Stimulated activated naive CD8-positive, alpha-beta T cell treated with anti-CD3 and anti-CD28 coated beads, Interleukin-15, Interleukin-2, amounts not matched to agents 100 U/mL and 50 U/mL, for 24 hours (primary cell): ENCODE measurements at places on chromosomes 13 and 19.

DNA sequence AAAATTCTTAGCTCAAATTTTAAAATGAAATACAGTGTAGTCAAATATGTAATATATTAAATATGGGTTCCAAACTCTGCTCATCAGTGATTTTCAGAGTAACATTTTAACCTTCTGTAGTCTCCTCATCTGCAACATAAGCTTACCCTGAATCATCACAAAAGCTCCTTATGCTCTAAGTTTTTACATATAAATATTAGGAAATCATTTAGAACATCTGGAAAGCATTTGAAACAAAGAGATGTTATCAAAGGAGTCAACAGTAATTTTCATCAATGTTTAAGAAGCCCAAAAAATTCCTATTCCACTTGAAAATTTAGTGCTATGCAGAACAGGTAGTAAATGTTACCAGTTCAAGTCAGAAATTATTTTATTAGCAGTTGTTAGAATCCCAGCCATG is 224.7 kb downstream of the DCT start:
- DNase-seq = no peak

DNA sequence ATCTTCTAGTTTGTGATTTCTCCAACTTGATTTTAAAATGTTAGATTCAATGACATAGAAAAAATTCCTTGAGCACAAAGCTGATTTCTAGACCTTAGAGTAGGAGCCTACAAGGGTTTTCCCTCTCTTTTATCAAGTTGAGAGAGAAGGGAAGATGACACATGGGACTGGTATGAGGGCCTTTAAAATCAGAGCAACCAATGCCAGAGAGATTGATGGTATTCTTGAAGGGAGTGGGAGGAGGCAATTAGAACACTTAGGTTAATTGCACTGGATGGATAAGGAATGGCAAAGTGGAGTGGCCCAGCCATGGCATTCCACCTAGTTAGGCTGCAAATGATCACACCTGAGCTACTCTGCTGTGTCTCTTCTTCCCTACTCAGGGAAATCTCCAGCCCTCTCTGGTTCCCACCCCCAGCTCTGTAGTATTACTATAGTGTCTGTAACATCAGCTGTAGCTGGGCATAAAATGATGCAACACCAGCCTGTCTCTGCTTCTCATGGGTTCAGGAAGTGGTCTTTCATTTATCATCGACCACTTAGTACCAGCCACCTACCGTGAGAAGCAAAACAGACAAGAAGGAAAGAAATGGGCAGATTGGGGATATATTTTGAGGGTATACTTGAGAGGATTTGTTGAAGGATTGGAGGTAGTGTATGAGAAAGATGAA is 333.6 kb downstream of the DLEU7 start:
- DNase-seq = no peak

DNA sequence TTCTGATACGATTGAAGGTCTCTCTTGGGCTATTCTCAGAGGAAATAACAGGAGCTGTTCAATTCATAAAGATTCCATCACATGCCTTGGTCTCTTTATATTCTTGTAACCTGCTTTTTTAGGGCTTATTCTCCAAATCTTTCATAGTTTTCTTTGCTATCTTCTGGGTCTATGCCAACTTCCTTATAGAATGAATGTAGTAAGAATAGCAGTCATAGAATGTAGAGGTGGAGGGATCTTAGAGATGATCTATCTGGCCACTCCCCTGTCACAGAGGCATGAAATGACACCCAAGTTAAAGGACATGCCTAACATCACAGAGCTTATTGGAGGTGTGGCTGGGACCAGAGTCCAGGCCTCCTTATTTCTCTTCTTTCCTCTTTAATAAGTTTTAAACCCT is 13.2 kb downstream of the LCP1 start:
- no peak for DNase-seq

DNA sequence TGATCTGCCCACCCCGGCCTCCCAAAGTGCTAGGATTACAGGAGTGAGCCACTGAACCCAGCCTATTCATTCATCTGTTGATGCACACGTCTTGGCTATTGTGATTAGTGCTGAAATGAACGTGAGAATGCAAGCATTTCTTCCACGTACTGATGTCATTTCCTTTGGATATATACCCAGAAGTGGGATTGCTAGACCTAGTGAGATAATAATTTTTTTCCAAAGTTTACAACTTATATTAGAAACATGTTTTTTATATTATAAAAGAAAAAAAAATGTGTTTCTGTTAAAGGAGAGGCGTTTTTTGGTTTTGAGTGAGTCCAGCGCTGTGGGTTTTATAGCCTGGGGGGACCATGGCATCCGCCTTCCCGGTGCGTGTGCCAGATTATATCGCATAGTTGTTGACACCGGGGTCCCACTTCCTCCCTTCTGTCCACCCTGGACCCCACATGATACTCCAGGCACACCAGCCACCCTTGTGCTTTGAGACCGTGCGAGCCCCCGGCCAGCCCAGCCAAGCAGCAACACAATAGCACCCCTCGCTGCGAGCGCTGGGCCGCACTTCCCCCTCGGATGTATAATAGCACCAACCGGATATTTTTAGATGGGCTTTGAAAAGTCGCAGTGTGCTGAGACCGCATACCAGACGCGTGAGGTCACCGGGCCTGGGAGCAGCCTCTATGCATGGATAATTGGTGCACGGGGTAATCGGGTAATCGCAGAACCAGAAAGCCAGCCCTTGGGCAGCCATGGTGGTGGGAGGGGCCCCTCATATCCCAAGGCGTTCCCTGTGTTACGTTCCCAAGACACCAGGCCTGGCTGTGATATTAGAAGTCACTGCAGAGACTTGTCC is 59.6 kb downstream of the MYO9B start:
- DNase-seq = peak; percentile 57

DNA sequence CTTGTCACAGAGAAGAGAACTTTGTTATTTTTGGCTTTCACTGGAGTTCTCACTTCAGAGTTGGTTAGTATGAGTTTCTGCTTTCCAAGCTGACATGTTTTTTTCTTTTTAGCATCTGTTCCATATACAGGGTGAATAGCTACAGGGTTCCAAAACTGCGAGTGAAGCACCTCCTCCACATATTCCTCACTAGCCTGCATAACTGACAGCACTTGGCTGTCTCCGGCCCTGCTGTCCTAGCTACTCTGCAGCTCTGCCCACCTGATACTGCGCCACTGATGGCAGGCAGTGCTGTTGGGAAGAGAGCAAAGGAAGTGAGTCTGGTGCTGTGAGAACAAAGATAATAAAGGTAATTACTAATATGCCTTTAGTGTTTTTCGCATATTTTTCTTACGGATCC is 6.8 kb downstream of the ATP8A2 start:
- DNase-seq = no peak

DNA sequence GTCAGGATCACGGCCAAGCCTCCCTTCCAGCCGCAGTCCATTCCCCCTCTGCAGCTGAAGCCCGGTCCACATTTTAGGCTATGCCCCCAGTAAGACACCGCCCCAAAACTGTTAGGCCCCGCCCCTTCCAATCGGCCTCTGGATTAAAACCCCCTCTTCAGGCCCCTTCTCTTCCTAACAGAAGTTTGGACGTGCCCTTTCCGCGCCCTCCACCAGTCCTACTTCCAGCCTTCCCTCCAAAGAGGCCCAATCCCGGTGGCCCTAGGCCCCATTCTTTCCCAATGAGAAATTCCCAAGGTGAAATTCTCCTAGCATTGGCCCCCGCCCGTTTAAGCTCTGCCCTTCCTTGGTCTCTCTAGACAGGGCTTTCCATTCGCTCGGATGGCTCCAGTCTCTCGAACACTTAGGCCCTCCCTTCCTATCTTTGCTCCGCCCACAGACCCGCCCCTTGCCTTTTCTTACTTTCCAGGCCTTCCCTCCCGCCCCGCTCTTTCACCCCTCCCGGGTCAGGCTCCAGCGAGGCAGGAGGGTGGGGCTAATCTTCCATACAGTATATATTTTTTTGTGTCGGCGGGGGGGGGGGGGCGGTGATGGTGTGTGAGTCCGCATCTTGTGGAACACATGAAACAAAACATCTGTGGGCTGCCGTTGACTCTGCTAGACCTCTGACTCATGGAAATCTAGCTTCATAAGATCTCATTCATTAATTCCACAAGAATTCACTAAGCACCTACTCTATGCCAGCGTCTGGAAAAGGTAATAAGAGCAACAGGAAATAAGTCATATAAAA is 13.6 kb downstream of the LTBP4 start:
- DNase-seq = peak; percentile 97

DNA sequence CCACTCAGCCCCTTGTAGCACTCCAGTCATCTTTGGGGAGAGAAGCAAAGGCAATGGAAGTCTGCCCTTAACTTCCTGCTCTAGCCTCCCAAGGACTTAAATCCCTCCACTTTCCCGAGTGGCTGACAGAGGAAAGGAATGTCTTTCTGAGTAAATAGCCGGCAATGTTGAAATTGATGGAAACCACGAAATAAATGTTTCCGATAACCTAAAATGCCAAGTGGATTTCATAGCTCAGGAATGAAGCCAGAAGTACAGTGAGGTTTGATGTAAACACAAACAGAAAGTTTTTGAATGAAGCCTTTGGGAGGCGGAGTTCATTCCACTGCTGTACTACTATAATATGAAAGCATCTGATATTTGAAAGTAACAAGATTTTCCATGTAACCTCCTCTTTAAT is 14.0 kb upstream of the TBC1D4 start:
- DNase-seq = no peak

GRCh38 chr13:31198519-31198918 is 1.3 kb upstream of the B3GLCT start:
- DNase-seq = no peak

DNA sequence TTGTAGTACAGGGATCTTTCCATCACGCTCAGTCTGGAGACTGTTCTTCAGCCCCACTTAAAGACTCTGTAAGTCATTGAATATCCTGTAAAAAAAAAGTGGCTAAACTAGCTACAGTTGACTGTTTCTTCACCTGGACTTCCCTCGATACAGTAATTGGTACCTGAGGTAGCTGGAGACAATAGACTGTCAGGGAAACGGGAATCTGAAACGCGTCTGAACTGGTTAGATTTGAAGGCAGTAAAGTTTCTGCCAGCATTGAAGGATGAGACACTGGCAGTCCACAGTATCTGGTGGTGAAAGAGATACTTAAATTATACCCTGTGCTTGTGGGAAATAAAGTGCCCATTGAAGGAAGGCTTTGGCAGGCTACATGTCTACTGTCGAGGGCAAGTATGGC is 550.5 kb downstream of the IRS2 start:
- DNase-seq = no peak

DNA sequence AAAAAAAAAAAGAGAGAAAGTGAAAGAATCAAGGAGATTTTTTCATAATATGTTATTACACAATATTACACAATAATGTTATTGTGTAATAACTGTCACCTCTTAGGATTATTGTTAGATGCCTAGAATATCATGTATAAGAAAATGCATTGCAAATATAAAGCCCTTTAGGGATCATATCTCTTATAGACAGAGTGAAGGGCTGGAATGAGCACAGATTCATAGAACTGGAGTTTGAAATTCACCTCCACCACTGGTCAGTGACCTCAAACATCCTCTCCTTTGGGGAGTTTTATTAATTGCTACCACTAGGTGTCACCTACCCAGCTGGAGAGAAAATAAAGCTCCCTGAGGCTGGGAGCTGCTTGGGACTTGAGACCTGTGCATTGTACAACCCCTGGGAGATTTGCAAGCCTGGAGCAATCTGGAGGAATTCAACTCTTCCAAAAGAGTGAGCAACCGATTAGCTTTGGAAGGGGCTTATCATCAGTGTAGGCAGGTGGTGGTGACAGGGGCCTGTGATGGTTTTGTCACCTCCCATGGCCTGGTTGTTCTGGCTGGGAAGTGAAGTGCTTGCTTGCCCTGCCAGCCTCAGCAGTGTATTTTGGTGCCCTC is 30.3 kb upstream of the FRY start:
- no peak for DNase-seq

DNA sequence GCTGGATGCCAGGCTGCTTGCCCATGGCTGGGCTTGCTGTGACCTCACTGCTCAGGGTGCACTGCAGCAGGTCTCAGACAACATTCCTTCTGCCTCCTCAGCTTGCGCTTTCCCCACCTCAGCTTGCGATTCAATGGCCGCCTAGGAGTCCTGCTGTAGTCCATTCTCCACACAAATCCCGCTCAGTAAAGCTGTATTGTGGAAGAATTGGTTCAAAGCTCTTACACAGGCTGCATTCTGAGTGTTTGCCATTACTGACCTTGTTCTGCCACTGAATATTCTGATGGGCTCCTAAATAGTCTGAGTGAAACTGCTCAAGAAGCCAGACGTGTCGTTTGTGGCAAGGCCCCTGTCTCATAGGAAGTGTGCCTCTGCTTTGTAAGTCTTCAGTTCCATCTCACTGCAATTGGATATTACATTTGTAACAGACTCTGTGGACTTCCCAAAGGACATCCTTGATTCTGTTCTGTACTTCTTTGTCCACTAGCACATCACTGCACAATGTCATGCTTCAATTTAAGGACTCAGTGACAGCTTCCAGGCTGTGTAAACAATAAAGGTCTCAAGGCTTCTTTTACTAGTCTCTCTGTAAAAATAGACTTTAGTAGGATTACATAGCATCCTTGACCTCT is 49.8 kb downstream of the KATNAL1 start:
- no peak for DNase-seq
